ENCODE measurements at places on chromosomes 16 and 17.

DNA sequence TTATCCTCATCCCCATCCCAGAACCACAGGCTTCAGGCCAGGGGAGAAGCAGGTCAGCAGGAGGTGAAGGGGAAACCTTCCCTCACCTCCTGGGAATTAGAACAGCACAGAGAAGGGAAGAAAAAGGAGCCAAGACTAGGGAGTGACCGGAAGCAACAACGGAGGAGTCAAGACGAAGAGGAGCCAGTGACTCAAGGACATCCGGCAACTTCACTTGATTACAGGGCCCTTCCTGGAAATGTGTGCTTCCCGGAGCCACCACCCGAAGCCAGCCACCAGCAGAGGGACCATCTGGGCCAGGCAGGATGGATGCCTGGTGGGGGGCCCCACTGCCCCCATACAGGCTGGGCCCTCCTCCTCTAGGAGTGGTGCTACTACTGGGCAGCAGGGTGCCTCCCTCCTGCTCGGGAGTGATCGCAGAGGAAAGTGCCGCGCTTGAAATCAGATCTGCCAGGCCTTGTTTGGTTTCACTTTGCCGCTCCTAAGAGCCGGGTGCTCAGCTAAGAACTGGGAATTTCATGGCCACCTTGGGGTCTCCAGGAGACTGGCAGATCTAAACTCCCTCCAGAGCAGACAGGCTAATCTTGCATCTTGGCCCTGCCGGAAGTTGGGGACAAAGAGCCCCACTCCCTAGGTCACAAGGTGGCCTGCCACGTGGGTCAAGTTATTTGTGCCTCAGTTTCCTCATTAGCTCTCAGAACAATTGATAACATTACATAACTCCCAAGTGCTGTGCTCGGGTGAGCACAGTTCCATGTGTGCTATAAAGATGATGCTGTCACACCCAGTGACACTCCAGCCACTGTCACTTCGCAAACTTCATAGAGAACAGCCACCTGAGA, 6.6 kb downstream of the CDC42EP4 start:
- no peak for DNase-seq

DNA sequence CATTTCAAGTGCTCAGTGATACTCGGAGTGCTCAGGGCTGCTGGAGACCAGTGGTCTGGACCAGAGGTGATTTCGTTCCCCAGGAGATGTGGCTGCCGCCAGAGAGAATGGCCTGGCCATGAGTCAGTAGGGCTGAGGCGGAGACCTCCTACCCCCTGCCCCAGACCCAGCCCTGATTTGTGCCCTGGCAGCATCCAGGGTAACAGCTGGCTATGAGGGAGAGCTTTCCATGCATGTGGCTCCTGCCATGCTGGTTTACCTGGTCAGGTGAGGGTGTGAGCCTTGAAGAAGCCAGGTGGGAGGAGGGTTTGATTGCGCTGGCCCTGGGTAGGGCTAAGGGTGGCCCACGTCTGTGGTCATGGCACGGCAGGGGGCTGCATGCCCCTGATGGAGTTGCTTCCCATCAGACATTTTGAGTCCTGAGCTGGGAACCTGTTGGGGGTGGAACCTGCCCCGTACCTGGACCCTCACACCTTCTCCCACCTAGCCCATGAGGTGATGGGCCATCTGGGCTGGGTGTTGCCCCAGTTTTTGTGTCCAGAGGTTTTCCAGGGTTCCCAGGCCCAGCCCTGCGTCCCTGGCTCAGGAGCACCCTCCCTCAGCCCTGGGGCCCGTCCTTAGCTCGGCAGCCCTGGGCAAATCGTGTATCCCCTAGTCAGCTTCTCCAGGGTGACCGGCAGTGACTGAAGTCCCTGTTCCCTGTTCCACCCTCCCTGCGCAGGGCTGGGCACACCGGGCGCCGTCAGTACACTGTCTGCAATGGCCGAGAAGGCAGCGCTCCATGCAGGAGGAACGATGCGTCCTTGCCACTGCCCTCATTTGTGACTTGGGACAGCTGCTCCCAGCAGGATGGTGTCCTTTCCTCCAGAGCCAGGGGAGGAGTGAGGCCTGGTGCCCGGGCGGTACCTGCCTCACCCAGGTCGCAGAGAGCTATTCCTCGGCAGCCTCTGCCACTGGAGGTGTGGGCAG, 9.0 kb upstream of the CSNK1D start:
- DNase-seq: no peak

DNA sequence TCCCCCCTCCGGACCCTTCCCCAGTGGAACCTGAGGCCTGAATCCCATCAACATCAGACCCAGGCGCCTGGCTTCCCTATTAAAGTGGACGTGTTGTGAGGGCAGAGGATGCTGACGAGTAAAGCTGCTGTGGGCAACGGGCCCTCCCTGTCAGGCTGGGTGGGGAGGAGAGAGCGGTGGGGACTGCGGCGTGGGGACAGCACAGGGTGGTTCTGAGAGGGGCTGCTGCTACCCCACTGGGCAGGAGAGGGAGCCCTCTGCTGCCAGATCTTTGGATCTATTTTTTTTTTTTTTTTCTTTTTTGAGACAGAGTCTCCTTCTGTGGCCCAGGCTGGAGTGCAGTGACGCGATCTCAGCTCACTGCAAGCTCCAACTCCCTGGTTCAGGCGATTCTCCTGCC, 5.9 kb downstream of the CA5A start:
- DNase-seq: no peak

DNA sequence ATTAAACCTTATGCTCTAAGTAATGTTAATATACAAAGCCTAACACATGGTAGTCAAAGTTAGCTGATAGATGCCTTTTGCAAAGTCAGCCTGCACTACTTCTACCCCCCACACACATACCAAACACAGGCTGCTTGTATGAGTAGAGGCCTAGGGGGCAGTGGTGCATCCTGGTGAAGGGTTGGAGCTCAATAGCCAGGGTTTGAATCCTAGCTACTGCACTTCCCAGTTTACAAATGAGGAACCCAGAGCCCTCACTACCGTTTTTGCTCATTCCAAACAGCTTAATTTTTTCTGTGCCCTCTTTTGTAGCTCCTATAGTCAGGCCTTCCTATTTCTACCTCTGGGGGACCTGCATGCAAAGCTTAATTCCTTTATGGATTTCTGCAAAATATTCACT, 18.9 kb upstream of the HYDIN start:
- DNase-seq: peak; percentile 35
